ENCODE measurements at places on chromosomes 6 and 20.

DNA sequence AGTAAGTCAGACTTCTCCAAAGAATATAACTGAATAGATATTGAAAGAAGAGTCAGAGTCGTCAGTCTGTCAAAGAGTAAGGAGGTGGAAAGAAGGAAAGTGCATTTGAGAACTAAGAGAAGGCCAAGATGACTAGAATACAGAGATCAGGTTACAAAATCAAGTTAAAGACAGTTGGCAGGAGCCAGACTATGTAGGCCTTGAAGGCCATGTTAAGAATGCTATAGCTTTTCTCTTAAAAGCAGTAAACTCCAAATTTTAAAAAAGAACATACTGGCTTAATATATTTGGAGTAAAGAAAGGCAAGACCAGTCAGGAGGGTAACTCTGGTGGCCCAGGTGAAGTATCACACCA lies 68.8 kb downstream of the IBTK start:
- no peak for DNase-seq

GRCh38 chr6:140201787-140202458 lies 827.5 kb upstream of the CITED2 start:
- no peak for DNase-seq

GRCh38 chr6:115064680-115065079 lies 721.9 kb upstream of the HS3ST5 start:
- DNase-seq = no peak

DNA sequence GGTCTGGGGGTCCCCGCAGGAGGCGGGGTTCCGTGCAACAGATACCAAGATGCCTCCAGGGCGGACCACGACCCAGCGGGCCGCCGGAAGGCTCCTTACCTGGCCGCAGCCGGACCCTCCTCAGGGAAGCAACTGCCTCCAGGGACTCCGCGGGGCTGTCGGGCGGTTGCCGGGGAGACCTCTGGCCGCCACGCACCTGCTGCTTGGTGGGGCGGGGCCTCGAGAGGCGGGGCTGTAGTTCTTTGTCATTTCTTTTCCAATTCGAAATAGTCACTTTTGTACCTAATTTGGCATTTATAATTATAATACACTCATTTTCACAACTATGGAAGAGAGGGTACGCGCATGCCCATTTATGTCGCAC lies 647 bp downstream of the AK9 start:
- DNase-seq = no peak

DNA sequence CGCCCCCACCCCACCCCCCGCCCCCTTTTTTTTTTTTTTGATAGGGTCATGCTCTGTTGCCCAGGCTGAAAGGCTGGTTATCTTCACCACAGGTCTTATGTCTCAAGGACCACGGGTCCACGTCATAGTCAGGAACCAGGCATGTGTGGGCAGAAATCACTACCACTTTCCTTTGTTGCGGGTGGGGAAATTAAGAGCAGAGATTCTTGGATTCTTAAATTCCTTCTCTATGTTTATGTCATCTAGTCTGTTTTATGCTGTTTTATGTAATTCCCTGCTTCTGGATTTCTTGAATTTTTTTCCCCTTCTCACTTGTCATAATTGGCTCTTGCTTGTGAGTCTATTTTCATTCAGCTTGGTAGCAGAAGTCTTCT lies 25.8 kb upstream of the PLCG1 start:
- no peak for DNase-seq

GRCh38 chr6:139449611-139450000 lies 75.2 kb upstream of the CITED2 start:
- no peak for DNase-seq

DNA sequence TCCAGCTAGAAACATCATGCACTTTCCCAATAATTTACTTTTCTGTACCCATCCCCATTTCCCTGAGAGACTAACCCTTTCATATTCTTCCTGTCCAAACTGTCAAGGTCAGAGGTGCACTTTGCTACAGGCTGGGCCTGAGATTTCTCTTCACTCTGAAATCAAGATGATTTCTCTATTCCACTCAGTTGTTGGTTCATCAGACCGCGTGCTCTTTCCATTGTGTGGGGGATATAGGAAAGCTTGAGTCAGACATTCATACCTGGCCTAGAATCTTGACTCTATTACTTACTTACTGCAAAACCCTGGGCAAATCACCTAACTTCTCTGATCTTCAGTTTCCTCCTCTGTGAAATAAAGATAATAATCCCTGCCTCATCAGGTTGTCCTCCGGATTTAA lies 4.7 kb upstream of the ZDHHC14 start:
- no peak for DNase-seq

- DNase-seq = no peak
These were observed 96.2 kb downstream of the TTLL2 start for GRCh38 chr6:167420858-167421766.

DNA sequence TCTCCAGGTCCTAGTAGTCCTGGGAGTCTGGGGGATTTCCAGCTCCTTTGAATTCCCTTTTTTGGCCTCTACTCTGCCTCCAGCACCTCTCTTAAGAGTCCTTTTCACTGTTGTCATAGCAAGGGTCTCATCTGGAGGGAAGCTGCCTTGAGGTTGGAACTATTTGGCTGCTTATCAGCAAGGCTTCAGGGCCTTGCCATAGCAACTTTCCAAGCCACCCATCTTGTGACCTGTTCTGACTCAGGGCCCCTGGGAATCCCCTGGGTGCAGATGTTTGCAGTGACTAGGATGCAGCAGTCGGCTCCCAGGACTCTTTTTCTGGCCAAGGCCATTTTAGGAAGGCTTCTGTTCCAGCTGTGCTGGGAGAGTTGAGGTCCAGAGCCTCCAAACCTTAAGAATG lies 12.4 kb downstream of the PKIG start:
- peak; percentile 50 for DNase-seq

DNA sequence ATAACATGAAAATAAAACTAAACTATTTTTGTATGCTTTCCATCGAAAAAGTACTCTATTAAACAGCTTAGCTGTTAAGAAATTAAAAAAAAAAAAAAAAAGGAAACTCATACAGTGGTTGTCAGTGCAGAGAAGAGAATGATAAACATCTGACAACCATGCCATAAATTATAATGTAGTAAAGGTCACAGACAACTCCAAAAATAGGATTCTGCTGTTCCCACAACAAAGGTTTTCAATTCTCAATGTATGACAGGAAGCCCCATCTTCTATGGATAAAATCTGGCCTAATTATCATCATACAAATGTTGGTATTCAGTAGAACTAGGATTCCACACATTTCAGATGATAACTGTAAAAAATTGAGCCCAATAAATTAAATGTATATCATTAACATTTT lies 5.0 kb downstream of the PLN start:
- no peak for DNase-seq

GRCh38 chr6:150372051-150372450 lies 3.2 kb downstream of the IYD start:
- DNase-seq = no peak

- DNase-seq = no peak
These were observed 34.7 kb upstream of the TIAM2 start for GRCh38 chr6:154960299-154960843.

DNA sequence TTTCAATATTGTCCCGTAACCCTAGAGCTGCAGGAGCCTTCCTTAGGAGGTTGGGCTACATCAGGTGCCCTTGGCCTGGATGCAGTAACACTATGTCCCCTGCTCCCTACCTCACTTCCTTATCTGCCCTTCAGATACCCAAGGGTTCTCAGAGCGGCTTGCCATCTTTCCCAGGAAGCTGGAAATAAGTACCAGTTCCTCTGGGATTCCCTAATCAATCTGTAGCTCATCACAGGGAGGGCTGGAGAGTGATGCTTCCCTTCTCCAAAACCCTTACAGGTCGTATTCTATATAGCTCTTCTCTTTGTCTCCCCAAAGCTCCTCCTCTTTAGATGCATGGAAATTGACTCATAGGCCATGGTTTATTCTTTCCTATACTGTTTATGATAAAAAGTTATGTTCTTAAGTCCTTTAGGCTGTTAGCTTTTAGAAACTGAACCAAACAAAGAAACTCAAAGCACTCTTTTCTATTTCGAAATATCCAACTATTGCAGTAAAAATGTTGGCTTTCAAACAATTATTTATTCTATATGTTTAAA lies 4.2 kb downstream of the MYCT1 start:
- no peak for DNase-seq

- no peak for DNase-seq
These were observed 942.9 kb downstream of the KIF16B start for GRCh38 chr20:15630360-15630759.

DNA sequence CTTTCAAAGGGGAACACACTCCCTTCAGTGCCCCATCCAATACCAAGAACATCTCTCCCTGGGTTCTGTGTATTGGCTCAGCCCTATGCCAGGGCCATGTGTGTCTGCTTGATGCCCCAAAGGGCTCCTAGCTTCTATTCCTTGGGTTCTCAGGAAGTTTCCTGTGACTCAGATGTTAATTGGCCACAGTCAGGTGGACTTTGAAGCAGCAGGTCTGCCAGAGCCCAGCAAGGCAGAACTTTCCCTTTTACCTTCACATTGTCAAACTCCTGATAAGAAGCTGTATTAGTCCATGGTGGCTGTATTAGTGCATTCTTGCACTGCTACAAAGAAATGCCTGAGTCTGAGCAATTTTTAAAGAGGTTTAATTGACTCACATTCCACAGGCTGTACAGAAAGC lies 116.0 kb upstream of the PTPRT start:
- no peak for DNase-seq

GRCh38 chr20:64065974-64066343 lies 3.0 kb downstream of the TCEA2 start:
- peak; percentile 52 for DNase-seq

- DNase-seq = no peak
These were observed 156.8 kb downstream of the SLC35B3 start for GRCh38 chr6:8278562-8278961.

DNA sequence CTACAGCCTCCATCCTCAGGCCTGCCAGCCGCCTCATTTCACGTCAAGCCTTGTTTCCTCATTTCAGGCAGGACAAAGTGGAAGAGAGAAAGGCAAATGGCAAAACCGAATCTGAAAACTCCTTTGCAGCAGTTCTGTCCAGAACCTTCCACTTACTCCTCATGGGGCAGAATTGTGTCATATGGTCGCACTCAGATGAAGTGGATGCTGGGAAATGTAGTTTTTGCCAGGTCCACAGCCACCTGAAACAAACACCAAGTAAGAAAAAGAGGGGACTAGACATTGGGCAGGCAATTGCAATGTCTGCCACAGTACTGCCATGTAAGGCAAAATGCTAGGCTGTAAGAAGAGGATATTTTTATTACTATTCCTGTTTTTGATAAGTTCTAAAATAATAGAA lies 44.9 kb downstream of the ISM1 start:
- no peak for DNase-seq

All from non-pigmented ciliary epithelial cell (primary cell).